ENCODE measurements at places on chromosomes 5 and 9. TPM values are rescaled to one million over a fixed set of nuclear protein-coding genes. Genes with fewer than 3 reads are reported as not detected.

GRCh38 chr5:178388386-178389025, 155.9 kb upstream of the PHYKPL start:
- no peak for DNase-seq

Gene CAVIN4
- total RNA-seq, result 163 TPM

DNA sequence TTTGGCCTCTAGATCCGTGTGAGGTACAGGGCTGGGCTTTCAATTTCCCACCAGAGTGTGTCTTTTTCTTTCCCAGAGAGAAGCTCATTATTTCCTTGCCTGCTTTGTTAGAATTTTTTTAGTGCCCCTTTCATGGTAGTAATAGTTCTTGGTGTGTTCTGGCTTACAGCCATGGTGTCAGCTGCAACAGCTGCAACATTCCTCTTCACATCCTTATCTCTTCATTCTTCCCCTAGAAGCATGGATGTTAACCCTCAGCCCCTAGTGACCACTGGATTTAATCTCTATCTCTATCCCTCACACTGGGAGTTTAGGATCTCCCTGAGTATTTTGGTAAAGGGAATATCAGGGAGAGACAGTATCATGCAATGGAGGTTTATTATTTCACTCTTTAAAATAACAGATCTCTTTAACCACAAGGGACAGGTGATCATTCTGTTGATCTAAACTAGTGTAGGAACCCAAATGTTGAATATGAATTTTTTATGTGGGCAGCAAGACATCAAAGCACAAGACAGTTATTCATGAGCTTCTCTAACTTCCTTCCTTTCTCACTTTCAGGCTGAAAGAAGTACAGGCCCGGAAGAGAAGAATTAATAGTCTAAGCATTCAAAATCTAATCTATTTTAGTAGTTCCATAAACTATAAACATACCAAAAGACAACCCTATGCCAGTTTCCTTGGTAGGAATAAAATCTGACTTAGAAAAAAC, 160.2 kb downstream of the FAM170A start:
- no peak for DNase-seq

Gene MEIKIN
- total RNA-seq, result not detected

GRCh38 chr5:22850981-22851380, 2.2 kb downstream of the CDH12 start:
- no peak for DNase-seq

Measured in gastrocnemius medialis (tissue), 4 donors.